Heart right ventricle (tissue), 16 donors: ENCODE measurements at places on chromosomes 5 and 9.

- no peak for DNase-seq
These were observed 108.3 kb downstream of the EPB41L4A start for GRCh38 chr5:112310746-112311145.

DNA sequence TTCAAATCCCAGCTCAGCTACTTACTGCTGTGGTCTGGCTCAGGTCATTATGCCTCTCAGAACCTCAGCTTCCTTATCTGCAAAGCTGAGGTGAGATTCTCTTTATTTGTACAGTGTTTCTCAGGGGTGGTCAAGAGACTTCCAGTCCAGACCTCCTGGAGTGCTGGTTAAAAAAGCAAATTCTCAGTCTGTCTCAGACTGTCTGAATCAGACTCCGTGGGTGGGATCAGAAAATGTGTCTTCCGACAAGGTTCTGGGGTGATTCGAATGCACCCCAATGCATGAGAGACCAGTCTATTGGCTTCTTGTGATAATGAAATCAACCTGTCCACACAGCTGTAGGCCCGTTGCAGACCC, 137.7 kb upstream of the SMIM23 start:
- no peak for DNase-seq

DNA sequence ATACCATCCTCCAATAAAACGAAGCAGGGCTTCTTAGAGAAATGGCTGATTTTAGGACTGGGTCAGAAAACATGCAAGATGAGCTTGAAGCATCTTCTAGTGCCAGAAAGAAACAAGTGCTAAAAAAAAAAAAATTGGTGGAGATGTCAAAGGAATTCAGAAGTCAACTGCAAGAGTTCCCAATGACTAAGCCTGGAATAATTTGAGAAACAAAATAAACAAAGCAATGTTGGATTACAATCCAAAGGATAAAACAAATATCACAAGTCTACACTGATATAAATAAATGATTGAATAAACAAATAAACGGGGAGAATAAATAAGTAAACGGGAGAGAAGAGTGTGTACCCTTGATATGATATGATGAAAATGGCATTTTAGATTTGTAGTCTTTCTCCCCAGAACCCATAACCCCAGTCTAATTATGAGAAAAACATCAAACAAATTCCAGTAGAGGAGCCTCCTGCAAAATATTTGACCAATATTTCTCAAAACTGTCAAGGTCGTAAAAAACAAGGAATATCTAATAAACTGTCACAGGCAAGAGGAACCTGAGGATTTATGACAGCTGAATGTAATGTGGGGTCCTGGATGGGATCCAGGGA, 63.5 kb upstream of the CCL21 start:
- no peak for DNase-seq

DNA sequence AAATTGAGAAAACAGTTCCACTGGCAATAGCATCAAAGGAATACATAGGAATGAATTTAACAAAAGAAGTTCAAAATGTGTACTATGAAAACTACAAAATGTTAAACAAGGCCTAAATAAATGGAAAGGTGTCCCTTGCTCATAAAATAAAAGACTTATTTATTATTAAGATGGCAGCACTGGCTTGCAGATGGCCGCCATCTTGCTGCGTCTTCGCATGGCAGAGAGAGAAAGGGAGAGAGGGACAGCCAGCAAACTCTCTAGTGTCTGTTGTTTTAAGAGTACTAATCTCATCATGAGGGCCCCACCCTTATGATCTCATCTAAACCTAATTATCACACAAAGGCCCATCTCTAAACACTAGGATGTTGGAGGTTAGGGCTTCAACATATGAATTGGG, 47.1 kb downstream of the ABLIM3 start:
- DNase-seq = no peak

- no peak for DNase-seq
These were observed 47.4 kb downstream of the SLC28A3 start for GRCh38 chr9:84293001-84293798.

GRCh38 chr9:15116130-15116580, 190.9 kb downstream of the TTC39B start:
- DNase-seq = no peak

GRCh38 chr5:1227667-1228066, 2.5 kb downstream of the SLC6A18 start:
- no peak for DNase-seq

- no peak for DNase-seq
These were observed 484.0 kb downstream of the GADD45G start for GRCh38 chr9:90088856-90089255.

DNA sequence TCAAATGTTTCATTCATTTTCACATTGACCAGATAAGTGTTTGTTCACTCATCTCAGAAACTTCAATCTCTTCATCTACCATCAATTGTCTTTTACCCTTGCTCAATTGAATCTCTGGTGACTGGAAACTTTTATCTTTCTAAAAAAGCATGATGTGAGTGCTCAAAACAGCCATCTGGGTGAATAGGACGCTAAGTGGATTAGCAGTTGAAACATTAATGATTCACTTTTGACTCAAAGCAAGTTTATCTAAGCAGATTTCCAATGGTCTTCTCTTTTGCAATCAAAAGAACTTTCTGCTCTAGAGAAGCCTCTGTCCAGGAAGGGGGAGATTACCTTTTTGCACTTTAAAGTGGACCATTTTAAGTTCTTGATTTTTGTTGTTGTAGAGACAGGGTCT, 22.2 kb downstream of the KLF4 start:
- no peak for DNase-seq

DNA sequence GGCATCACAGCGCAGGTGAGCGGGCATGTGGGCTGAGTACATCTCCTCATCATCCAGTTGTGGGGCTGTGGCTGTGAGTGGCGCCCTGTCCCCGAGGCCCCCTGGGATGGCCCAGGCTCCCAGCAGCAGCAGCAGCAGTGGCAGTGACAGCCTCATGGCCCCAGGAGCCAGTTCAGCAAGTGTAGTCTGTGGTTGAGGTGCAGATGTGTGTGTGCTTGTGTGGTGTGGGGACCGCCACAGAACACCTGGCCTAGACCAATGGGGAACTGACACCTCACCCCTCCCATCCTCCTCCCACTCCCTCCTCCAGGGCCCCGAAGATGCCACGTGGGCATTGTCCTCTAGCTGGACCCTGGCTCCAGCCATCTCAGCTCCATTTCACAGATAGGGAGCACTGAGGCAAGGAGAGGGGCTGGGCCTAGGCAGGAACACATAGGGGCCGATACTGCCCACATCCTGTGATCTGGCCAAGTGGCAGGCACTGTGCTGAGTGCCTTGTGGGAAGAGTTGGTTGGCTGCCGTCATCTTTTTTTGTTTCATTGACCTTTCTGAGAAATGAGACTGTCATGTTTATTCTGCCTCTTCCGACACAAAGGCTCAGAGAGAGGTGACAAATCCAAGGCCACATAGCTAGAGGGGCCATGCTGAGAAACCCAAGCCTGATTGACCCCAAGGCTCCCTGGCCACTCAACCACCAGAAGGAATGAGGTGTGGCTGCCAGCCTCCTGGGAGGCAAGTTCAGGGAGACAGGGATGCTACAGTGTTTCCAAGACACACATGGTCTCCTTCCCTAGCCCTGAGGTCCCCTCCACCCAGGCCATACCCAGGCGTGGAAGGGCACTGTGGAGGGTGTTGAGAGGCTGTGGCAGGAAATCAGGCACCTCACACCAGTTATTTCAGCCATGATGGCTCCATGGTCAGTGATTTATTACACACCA, at the start of gene MZB1:
TSS of gene MZB1 (minus strand) at position 213 of the 938 bp plus-strand sequence. CDS start at position 156, 57 bp downstream.
- DNase-seq = no peak

DNA sequence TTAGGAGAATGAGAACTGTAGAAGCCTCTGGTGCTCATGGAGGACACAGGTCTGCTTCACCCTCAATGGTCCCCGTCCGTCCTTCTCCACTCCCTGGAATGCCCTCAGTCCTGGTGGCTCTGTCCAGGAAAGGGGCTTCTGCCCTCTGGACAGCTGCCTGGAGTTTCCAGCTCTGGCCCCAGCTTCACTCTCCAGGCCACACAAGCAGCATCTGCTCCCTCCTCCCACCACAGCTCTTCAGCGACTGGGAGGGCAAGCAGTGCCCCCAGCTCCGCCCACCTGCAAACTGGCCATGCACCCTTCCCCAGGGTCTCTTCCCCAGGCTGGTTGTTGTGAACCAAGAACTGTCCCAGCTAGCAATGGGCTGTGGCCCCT, 4.7 kb downstream of the SARDH start:
- no peak for DNase-seq

DNA sequence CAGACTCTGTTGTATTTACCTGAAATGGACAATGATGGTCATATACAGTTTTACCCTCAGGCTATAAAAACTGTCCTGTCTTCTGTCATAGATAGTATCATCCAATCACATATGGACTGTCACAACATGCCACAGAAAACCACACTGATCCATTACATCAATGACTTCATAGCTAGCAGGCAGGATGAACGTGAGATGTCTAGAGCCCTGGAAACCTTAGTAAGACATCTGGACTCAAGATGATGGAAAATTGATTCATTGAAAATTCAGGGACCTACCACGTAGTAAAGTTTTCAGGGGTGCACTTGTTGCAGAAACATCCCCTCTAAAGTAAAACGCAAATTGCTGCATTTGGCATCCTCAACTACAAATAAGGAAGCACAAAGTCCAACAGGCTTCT, 284.4 kb upstream of the RGMB start:
- no peak for DNase-seq

DNA sequence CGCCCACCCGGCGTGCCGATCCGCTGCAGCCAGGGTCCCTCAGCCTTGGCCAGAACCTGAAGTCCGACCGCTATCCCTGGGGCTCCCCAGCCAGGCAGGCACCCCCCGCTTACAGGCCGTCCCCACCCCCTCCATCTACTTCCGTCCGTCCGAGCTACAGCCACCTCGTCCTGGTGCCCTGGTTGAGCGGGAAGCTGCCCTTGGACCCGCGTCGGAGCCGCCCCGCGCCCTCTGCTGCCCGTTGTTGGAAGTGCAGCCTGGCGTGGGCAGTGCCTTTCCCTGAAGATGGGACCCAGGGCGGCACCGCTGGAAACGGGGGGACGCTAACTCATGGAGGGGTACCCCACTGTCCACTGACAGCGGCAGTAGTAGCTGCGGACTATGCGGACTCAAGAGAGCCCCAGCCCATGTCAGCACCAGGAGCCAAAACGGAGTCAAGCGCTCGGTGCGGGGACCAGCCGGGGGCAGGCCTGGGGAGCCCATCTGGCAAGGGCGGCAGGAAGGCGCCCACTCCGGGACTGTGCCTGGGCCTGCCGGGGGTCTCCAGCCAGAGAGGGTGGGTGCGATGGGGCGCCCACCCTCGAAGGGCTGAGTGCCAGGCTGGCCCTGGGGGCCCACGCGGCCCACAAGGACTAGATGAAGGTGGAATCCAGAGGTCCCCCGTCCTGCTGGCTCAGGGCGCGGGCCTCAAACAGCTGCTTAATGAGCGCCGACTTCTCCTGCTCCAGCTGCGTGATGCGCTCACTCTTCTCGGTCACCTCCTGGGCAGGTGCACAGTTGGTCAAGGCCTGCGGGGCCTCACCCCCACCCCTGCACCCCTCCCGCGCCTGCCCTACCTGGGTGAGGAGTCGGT, 6.1 kb downstream of the SAPCD2 start:
- peak; percentile 82 for DNase-seq

DNA sequence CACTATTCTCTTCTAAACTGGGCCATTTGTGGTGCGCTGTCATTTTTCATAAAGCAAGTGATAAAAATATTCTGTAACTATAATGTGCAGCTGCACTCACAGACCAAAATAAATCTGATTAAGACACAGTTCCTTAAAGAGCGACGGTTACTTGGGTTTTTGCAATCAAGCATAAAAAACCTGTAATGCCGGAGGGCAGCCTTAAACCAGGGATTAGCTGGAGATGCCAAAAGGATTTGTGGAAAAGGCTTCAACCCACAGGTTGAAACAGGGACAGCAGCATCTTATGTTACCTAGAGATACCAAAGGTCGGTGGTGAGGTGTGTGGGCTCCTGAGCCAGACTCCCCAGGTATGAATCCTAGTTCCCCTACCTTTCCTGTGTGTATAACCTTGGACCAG, 49.3 kb downstream of the CTNND2 start:
- no peak for DNase-seq

DNA sequence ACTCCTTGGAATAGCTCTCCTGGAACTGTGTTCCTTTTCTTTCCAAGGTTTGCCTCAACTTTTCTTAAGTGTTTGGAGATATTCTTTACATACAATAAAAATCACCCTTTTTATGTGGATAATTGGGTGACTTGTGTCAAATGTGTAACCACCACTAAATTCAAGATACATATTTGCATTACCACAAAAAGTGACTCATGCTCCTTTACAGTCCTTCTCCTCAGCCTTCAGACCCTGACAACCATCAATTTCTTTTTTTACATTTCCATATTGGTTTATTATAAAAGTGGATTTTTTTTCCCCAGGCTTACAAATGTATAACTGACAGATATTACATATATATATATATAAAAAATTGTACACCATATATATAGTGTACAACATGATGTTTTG, 372.0 kb upstream of the KCNN2 start:
- no peak for DNase-seq

DNA sequence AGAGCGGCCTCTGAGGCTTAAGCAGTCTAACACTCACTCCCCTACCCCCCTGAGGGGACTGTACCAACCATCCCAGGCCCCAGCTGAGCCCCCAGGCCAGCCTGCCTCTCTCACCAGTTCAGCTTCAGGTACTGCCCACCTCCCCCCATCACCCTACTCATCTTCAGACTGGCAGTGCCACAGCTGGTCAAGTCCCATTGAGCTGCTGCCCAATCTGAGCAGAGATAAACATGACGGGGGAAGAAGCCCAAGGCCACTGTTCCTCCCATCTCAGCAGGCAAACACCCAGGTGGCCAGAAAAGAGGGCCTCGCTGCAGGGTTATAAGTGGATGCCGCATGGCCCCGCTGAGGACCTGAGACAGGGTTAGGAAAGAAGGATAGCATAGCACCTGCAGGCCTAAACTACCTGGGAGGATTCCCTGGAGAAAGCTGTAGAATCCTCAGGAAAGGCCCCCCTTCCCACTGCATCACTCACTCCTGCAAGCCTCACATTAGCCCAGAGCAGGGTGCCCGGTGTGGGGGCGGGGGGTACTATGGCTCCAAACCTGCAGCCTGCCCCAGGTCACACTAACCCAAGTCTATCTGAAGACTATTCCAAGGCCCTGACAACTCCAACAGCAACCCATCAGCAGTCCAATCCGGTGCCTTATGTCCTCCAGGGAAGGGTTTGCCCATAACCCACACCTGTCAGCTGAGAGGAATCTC, 3.6 kb downstream of the B4GALT1 start:
- no peak for DNase-seq

DNA sequence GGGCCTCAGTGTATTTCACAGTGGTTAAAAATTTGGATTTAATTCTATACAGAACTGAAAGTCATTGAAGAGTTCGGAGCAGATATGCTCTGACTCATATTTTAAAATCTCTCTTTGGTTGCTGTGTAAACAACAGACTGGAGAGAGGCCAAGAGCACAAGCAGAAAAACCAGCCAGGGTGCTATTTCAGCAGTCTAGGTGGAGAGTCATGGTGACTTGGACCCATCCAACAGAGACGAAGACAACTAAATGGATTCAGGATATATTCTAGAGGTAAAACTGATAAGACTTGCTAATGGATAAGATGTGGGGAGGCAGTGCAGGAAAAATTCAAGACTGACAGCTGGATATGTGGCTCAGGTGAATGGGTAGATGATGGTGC, 168.9 kb downstream of the MAPKAP1 start:
- DNase-seq = no peak
